ENCODE measurements at places on chromosomes 6 and 20.

DNA sequence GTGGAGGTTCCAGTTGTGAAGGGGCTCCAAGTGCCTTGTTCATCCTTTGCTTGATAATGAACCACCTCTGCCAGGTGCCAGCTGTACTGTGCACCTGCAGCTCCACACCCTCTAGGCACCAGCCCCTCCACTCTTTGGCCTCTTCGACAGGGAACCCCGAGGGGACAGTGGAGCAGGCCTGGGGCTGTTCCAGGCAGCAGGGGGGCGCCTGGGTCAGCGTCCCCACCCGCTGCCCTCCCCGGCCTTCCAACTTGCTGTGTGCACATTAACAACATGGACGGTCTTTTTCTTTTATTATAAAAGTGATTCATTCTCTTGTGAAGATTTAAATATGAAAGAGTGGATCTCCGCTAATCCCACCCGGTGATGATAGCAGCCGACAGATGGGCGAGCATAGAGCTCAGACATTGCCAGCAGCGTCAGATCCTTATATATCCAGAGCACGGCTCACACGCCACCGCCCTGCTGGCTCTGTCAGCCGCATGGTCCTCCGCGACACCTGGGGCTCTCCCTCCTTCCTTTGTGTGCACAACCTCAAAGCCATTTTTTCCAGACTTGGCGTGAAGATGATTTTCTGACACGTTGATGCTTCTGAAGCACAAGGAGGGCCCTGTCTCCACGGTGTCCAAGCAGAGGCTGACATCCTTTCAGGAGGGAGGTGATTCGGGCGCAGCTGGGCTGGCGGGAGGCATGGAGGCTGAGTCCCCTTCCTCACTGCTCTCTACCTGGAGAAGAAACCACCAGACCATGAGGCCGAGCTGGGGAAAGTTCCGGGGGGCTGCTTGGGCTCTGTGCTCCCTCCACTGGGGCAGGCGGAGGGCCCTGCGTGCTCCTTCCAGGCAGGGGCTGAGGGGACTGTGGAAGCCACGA, 22.2 kb upstream of the MRGBP start:
- no peak for DNase-seq

DNA sequence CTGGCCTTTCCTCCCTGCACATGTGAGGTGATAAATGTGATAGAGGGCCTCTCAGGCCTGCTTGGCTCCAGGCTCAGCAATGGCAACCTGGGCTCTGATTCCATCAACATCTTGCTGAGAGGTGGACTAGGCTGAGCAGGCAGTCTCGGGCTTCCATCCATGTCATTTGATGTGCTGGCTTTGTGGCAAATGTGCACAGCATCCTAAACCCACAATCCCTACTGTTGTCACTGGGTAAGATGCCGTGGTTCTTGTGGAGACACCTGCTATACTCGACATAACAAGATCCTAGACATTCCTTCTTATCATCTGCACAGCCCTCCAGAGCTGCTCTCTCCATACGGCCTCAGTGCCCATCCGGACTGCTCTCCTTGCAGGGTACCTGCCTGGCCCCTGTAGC, 2.8 kb upstream of the ZCCHC3 start:
- DNase-seq, result no peak

DNA sequence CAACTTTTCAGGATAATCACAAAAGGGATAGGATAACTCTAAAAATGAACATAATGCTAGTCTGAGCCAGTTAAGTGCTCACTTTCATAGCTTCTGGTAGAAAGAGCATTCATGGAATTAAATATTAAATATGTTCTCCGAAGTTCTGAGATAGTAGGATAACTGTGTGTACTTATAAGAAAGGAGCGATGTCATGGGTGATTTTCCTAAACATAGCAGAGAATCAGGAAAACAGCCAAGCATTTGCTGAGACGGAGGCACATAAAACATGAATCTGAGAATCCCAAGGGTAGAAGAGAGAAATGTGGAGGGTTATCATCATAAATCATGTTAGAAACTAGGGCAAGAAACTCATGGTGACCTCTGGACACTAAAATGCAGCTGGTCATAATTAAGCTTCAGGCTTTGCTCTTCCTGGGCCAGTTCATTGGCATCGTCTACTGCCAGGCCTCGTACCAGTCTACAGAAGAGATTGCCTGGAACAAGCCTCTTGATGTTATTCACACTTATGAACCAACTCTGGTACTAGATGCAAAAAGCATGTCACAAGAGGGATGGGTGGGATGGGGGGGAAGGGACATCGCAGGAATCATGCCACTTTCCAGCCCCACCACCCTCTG, 436.6 kb downstream of the PRKN start:
- no peak for DNase-seq

- DNase-seq, result no peak
Measured at GRCh38 chr6:127738423-127738822, 161.4 kb downstream of the C6orf58 start.

DNA sequence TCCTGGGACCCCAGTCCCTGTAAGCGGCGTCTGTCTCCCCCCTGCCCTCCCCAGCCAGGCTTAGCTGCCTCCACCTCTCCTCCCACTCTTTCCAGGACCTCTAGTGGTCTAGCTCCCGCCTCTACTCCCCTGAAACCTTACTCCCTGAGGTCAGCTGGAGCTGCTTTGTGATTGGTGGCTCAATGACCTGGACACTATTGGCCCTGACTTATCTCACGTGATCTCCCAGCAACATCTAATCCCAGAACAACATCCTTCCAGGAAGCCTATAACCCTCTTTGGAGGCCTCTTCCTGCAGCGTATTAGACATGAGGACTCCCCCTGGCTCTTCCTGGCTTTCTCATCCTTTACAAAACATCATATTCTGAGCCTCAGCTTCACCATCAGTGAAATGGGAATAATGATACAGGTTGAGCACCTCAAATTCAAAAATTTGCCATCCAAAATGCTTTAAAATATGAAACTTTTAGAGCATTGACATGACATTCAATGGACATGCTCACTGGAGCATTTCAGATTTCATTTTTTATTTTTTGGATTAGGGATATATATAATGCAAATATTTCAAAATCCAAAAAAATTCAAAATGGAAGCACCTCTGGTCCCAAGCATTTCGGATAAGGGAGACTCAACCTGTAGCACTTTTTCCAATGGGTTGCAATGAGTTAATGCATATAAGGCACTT, 16.3 kb upstream of the SRC start:
- no peak for DNase-seq

DNA sequence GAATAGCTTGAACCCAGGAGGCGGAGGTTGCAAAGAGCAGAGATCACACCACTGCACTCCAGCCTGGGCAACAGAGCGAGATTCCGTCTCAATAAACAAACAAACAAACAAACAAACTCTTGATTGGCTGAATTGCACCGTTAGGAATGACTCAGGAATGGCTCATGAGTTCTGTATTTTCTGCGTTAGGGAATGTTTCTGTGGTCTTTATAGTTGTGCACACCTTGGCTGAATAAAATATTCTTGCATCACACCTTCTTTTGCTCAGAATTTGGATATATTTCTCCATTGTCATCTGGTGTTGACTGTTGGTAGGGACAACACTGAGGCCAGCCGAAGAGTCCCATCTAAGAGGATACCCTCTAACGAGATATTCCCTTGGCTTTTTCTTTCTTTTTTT, 19.6 kb upstream of the PI16 start:
- no peak for DNase-seq

- no peak for DNase-seq
Measured at GRCh38 chr6:118677193-118677592, 25.8 kb upstream of the CEP85L start.

GRCh38 chr6:37589941-37590340, 90.2 kb upstream of the CCDC167 start:
- DNase-seq, result no peak

GRCh38 chr6:9398767-9399373, 963.5 kb upstream of the SLC35B3 start:
- DNase-seq, result no peak

- DNase-seq, result no peak
Measured at GRCh38 chr6:11233673-11234573, 1.5 kb upstream of the NEDD9 start.

DNA sequence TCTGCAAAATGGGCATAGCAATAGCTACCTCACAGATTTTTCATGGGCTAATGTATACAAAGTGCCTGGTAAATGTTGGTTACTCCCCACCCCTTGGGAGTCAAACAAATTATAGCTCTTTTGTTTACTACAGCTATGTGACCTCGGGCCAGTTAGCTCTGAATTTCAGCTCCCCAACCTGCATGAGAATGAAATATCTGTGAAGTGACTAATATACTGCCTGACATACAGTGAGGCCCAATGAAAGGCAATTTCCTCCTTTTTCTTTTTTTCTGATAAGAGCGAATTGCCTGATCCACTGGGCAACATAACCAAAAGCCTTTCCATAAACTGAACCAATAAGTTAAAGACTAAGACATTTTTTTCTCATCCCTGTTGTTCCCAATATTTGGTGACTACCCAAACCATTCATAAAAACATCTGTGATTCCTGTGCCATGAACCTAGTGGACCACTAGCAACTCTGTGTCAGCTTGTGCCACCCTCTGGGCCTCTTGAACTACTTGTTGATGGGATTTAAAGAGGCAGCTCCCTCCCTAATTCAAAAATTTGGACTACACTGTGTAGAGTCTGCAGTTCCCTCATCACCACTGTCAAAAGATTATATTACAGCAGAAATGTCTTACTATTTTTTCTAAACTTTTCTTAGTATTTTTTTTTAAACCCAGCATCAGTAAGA, 91.9 kb upstream of the TMEM30A start:
- no peak for DNase-seq

DNA sequence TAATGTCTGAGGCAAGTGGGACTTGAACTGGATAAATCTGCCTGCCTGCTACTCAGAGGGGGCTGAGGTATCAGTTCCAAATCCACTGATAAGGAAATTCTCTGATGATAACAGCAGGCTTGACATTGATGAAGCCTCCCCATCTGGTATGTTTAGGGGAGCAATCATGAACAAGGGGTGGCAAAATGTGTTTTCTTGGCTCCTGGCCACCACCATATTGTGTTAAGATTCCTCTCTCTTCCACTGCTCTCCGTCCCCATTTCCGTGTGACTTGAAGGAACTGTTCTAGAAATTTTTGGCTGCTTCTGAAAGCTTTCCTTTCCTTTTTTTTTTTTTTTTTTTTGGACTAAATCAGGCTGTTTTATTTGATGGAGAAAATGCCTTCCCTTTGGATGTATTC, 335.3 kb upstream of the NRSN1 start:
- DNase-seq, result no peak

- DNase-seq, result no peak
Measured at GRCh38 chr6:162200945-162201690, 526.4 kb downstream of the PRKN start.

DNA sequence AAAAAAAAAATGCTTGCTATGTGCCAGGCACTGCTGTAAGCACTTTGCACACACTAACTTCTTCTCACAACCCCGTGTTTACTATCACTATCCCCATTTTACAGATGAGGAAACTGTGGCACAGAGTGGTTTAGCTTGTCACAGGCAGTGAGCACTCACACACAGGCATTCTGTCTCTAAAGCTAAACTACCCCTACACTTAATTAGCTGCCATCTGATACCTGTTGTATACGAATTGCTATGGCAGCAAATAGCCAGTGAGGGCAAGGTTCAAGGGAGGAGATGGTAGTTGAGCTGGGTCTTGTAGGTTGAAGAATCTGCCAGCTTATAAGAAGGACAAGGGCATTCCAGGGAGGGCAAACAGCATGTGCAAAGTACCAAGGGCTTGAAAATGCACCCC, 5.2 kb downstream of the TNNC2 start:
- no peak for DNase-seq

DNA sequence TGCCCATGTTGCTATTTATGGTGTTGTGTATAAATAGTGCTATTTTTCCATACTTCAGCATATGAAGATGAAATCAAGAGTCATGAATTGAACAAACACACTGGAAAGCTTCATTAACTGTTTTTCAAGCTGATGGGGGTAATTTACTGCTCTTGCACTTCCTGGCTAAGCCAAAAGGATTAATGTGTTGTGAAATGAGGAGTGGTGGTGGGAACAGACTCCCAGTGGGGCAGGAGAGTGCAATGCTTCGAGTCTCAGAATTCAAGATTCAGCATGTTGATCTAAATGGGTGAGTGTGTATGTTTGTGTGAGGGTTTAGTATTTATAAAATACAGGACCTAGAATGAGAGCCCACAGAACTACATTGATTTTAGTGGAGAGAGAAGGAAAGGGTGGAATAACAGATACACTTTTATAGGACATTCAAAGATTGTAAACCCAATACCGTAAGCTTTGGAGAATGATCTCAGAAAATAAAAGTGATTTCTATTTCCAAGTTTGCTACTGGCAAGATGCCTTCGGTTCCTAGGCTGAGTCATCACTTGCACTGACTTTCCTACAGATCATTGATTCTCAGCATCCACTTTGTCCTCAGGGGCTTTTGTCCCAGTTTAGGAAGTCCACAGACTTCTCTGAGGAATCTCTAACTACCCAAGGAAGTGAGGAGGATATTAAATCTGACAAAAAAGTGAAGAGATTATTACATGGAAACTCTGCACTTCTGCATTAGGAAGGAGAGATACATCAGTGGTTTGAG, 303.6 kb downstream of the TRDN start:
- no peak for DNase-seq

GRCh38 chr6:128857806-128858205, 25.1 kb upstream of the LAMA2 start:
- no peak for DNase-seq

DNA sequence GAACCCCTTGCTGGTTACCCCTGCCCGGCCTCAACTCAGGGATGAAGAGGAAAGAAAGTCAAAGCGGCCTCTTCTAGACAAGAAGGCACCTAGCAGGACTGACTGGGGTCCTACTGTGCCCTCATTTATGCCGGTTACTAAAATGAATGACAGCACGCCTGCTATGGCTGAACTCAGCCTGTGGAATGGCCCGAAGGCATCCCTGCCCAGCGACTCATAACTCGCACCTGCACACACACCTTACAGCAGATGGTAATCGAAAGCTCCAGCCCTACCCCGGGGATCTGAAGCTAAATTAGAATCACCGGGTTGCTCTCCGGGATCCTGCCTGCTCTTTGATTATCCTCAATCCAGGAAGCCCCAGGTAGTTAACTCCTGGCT, 747 bp upstream of the TXNDC5 start:
- DNase-seq, result peak; percentile 82

- no peak for DNase-seq
Measured at GRCh38 chr6:162234631-162235030, 492.9 kb downstream of the PRKN start.

DNA sequence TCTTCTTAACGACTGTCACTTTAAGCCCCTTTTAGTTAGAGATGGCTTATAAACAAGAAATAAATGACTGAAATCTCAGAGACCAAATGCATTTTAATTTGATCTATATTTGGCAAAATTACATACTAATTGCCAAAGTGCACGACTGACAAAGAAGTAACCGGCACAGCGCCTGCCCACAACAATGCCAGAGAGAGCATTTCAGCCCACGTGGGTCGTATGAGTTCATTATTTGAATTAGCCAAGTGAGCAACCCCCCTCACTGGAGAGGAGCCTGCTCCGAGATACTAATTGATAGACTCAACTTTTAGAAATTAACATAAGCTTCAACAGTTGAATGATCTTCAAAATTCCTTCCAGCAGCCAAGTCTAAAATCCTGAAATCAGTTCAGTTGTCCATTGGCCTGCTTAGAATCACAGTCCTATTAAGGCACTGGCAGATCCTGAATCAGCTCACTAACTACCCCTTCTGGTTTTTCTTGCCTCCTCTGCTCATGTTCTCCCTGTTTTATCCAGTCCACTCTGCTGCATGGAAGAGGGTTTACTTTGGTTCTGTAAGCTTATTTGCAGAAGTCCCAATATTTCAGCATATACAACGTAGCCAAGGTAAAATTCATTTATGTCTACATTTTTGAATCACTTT, 519.1 kb upstream of the AGPAT4 start:
- DNase-seq, result no peak
